Frontal cortex (tissue), 4 donors: ENCODE measurements at places on chromosomes 16 and 17. TPM values are rescaled to one million over a fixed set of nuclear protein-coding genes. Genes with fewer than 3 reads are reported as not detected.

NPIPA8 gene
- total RNA-seq, result 4.9 TPM

GRCh38 chr17:67157732-67158639 lies 87.0 kb downstream of the HELZ start:
- DNase-seq, result no peak

GRCh38 chr17:75558666-75559530 lies 28.7 kb upstream of the MYO15B start:
- no peak for DNase-seq

PABPN1L gene
- not detected for total RNA-seq

NIP7 gene
- 13.0 TPM for total RNA-seq

GRCh38 chr16:54577651-54578128 lies 291.1 kb upstream of the IRX3 start:
- no peak for DNase-seq

- peak; percentile 78 for DNase-seq
Measured at GRCh38 chr17:41967141-41967920, 736 bp downstream of the CNP start.

- DNase-seq, result no peak
Measured at GRCh38 chr17:28128779-28129178, 86.3 kb downstream of the NLK start.

DNA sequence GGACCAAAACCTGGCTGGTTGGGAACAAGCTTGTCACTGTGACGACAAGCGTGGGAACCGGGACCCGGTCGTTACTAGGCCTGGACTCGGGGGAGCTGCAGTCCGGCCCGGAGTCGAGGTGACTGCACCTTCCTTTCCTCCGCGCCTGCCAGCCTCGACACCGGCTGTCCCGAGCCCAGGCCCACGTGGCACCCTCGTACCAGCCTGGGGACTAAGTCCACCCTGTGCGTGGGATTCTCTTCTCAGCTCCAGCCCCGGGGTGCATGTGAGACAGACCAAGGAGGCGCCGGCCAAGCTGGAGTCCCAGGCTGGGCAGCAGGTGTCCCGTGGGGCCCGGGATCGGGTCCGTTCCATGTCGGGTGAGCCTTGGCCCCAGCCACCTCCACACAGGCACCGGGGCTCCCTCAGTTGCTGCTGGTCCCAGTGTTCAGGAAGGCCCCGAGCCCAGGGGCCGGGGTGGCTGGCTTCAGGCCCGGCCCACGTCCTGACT lies 31.6 kb downstream of the TSC2 start:
- no peak for DNase-seq

GRCh38 chr17:16924696-16925440 lies 47.0 kb downstream of the TNFRSF13B start:
- DNase-seq, result no peak

MYH2 gene
- total RNA-seq, result not detected

GRCh38 chr16:68776821-68777485 lies 39.9 kb downstream of the CDH1 start:
- DNase-seq, result no peak

DNA sequence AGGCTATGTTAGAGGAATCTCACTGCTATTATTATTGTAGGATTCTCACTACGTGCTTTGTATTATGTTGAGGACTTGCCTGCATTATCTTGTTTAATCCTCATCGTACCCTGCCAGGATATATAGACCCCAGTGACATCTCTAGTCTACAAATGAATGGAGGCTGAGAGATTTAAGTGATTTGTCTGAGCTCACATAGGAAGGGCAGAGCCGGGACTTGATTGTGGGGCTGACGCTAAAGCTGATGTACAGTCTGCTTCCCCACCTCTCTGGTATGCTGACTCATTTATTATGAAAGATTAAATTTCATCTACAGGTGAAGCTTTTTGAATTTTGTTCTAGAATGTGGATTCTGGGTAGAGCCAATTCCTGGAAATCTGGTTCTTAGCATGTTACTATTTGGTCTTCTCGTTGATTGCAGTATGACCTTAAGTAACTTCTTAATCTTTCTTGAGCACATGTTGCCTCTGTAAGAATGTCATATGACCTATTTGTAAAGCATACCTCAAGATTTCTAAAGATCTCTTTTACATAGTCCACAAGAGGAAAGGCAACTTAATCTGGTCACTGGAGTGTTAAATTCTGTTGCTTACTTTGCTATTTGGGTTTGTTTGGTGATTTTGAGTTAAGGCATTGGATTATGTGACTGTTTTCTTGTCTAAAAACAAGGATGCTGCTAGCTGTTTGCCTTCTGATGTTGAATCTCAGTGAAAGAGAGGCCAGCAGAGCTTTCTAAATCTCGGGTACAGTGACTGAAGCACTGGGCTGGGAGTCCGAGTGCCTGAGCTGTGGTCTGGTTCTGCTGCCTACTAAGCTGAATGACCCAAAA lies 12.4 kb downstream of the METTL9 start:
- no peak for DNase-seq

DNA sequence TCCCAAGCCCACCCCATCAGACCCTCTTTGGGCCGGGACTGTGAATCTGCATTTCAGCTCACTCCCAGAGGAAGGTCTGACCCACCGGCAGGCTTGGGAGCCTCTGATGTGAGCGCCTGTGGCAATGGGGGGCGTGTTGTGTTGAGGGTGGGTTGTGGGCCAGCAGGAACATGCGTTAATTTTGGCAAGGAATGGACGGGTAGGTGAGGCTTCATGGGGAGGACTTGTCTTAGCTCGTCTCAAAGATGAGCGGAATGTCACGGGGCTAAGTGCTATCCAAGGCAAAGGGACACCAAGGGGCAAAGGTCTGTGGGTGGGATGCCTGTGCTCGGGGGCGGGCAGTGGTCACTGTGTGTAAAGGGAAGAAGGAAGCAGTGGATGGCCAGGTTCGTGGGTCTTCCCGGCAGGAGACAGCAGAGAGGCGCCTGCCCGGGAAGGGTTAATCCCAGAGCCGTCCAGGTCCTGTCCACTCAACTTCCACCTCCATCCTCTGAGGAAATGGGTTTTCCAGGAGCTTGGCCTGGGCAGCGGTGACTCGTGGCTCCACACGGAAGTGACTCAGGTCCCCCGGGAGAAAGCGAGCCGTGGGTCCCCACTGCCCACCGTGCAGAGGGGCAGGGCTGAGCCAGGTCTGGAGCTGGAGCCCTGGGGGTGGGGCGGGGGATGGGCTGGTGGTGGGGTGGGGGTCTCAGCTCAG lies 17.4 kb downstream of the ADGRG1 start:
- no peak for DNase-seq

SYNRG gene
- 24.9 TPM for total RNA-seq

- no peak for DNase-seq
Measured at GRCh38 chr17:39077252-39077651, 74.2 kb downstream of the PLXDC1 start.
